ENCODE measurements at places on chromosomes 4 and X.

- DNase-seq, result peak; percentile 76
These were observed 18.4 kb downstream of the IQSEC2 start for GRCh38 chrX:53262918-53263394.

GRCh38 chrX:29468911-29469494 lies 746.4 kb upstream of the MAGEB2 start:
- no peak for DNase-seq

DNA sequence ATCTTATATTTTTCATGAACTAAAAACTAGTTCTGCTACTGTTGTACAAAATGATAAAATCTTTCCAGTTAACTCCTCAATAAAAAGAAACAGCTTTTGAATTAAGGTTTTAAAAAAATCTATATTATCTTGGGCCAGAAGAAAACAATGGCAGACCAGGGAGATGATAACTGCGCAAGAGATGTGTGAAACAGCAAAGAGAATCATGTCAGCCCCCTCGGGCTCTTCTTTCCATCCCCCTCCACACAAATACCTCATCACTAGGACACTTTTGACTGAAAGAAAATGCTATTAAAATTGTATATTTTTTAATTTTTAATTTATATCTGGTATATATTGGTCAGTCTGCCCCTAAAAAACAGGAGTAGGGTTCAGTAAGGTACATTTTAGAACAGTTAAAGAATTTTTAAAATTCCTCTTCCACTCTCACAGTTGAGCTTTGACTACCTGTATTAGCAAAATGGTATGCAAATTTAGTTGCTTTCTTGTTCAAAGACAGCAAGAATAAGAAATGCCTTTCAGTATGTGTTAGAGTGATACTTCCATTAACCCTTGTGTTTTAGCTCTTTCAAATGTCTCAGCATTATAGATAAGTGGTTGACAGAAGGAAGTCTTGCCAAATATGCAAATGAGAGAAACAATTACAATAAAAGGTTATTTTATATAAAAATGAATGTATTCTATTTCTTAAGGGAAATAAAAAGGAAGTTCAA lies 36.4 kb upstream of the LCORL start:
- no peak for DNase-seq

GRCh38 chr4:10460313-10461047 lies 3.3 kb upstream of the ZNF518B start:
- no peak for DNase-seq

- no peak for DNase-seq
These were observed 198.6 kb downstream of the ARHGAP24 start for GRCh38 chr4:85673540-85673939.

GRCh38 chrX:139049465-139049864 lies 337.9 kb upstream of the FGF13 start:
- DNase-seq, result peak; percentile 13

GRCh38 chrX:119455264-119455663 lies 13.0 kb upstream of the SLC25A5 start:
- no peak for DNase-seq

DNA sequence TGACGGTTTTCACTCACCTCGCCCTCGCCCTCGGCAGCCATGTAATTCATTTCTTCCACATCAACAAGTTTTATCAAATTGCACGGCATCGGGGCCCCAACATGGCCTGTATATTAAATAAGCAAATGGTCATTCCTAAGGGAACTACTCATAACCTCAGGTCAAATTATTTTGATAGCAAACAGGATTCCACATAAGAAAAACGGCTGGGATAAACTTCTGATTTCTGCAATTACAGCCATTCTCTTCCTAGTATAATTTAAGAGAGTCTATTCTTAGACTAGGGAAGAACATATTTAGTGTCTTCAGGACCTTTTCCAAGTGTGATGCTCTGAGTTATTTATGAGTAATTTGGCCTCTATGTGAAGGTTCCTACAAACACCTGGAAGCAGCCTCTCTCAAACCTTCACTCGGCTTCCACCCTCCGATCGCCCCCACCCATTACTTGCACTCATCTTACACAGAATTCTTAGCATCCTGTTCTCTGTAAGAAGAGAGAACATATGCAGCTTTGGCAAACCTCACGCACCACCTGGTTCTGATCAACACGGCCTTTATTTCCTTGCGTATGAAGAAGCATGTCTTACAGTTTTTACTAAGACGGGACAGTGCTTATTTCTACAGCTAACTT lies 29.4 kb upstream of the CENPU start:
- peak; percentile 26 for DNase-seq

- no peak for DNase-seq
These were observed 46.4 kb downstream of the FHL1 start for GRCh38 chrX:136193771-136194170.

GRCh38 chr4:106495476-106495875 lies 126.9 kb upstream of the GIMD1 start:
- DNase-seq, result peak; percentile 80

GRCh38 chr4:149166876-149167275 lies 648.8 kb downstream of the IQCM start:
- no peak for DNase-seq

- no peak for DNase-seq
These were observed 93.5 kb downstream of the TACR3 start for GRCh38 chr4:103626296-103626695.

DNA sequence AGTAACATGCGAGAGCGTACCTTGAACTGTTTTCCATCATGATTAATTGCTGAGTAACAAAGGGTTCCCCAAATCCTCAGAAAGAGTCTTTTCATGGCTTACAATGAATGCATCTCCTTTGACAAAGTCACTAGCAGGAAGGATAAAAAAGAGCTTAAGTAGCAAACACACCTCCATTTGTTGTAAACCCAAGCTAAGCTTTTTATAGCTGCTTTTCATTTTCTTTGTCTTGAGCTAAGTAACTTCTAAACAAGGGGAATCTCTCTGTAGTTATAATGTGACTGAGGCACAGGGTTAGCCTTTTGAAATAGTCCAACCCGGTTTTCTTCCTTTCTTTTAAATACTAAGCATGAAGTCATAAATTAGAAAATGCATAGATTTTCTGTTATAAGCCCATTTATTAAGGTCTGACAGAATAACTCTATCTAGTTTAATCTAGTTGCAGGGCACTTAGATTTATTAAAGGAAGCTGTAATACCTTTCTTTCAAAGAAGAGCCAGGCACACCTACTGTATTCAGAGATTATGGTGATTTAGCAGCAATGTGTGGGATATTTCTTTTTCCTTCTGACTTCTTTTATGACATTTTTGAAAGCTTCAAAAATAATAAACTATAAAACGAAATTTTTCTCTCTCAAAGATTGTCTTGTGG lies 226.9 kb upstream of the SMIM31 start:
- DNase-seq, result no peak

GRCh38 chr4:140158365-140159030 lies 4.5 kb upstream of the MAML3 start:
- no peak for DNase-seq

DNA sequence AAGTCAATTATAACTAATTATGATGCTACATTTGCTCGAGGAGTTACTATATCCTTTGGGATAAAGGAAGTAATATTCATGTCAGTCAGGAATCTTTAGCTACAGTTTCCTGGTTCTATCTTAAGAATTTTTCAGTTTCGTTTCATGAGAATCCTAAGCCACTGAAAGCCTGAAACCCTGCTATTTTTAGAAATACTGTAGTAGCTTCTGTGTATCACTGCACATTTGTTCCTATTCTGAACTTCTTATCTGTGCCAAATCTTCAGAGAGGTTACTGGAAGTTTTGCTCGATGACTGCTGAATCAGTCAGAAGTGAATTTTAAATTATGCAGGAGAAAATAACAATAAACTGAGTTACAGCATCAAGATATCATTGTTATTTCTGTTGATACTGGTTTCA lies 249.2 kb downstream of the TENM3 start:
- DNase-seq, result peak; percentile 65

DNA sequence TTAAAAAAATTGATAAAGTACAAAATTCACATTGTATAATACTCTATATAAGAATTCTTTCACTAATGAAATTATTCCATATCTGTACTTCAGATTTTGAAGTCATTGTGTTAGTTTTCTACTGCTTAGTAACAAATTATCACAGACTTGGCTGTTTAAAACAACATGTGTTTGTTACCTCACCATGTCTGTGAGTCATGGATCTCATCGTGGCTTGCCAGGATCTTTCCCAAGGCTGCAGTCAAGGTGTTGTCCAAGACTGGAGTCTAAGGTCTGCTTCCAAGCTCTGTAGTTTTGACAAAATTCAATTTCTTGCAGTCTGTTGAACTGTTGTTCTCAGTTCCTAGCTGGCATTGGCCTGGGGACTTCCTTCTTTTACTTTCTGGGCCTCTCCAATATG lies 1286.9 kb downstream of the ADGRL3 start:
- no peak for DNase-seq

- DNase-seq, result peak; percentile 22
These were observed 27.2 kb upstream of the SLC25A4 start for GRCh38 chr4:185115827-185116232.

- DNase-seq, result no peak
These were observed 4.9 kb downstream of the GSX2 start for GRCh38 chr4:54104907-54105306.

DNA sequence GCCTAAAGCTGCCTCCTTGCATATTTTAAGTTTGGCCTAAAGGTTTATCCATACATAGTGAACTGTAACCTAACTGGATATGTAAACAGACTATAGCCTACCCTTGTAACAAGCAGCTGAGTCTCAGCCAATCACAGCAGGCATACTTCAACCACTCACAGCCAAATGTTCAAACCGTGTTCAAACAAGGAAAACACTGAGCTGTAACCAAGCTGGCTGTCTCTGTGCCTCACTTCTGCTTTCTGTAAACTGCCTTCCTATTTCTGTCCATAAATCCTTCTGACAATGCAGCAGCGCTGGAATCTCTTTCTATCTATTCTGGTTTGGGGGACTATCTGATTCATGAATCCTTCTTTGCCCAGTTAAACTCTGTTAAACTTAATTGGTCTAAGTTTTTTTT lies 16.4 kb downstream of the DSPP start:
- DNase-seq, result no peak

- DNase-seq, result no peak
These were observed 327.5 kb upstream of the FRG1 start for GRCh38 chr4:189613207-189613606.
